ENCODE measurements at places on chromosomes 16 and 17.

DNA sequence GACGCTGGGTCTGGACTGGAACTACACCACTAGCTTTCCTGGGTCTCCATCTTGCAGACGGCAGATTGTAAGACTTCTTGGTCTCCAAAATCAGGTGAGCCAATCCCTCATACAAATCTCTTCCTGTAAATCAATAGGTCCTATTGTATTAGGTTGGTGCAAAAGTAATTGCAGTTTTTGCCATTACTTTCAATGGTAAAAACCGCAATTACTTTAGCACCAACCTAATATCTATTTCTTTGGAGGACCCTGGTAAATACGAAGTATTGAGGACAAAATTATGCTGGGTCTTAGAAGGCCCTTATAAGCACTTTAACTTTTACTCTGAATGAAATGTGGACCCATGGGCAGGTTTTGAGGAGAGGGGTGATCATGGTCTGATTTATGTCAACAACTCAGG, 330.6 kb upstream of the C16orf82 start:
- DNase-seq: no peak

DNA sequence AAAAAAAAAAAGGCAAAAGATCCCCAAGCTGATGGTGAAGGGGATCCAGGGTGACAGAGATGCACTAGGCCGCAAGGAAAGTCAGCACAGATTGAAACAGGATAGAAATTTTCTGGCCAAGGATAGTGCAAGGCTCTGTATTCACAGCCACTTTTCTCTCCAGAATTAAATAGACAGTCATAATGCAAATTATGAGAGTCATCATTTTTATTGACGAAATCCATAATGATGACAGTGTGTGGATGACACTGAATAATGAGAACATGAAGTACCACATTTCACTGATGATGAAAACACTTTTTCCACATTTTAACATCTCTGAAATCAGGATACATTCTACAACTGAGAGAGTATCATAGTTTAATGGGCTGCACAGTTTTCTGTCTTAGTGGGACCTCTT, 72.5 kb downstream of the CDYL2 start:
- DNase-seq: no peak

DNA sequence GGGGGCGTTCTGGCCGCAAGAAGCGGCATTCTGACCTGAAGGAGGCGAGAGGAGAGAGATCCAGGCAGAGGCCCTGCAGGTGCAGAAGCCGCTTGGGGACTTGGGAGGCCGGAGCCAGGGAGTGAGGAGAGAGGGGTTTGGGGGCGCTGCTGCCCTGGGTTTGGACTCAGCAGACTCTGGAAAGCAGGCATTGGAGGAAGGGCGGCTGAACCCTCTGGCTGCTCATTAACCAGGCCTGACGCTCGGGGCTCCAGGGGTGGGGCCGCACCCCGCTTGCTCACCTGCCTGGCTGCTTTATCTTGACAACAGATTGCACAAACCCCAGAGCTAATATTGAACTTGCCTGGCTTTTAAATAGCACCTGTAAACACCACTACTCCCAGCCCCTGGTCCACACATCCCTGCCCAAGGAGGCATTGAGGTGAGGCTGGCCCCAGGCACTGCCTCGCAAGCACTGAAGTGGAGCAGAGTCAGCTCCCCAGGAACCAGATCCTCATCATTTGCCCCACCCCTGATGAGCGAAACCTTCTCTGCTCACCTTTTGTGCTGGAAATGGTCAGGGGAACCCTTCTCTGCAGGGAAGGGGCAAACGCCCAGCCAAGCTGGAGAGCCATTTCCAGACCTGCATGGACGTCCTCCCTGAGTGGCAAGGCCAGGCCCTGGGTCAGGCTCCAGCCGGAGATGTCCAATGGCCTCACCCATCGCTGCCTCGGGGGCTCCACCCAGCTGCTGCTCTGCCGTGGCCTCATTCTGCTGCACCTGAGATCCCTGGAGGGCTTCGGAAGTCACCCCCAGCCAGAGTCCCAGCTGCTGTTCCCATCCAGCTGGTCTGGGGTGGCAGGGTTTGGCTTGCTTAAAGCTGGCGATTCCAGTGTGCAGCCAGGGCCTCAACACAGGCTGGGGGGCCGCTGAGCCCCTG, 190.2 kb upstream of the GSE1 start:
- DNase-seq: no peak

DNA sequence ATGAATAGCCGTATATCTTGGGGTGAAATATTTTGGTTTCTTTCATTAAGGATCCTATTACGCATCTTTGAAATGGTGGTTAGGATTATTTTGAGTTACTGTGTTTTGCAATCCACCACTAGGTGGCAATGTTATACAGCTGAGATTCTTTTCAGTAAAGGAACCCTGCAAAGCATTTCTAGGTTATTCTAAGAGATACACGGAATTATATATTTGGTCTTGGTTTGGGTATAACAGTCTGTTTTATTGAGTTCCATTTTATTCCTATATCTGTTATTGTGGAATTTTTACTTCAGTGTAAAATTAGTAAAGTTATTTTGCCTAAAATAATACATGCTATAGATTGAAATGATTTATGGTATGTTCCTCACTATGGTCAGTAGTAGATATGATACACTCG, 62.9 kb upstream of the CPHXL start:
- no peak for DNase-seq

GRCh38 chr16:17063201-17064139, 407.3 kb downstream of the XYLT1 start:
- no peak for DNase-seq

DNA sequence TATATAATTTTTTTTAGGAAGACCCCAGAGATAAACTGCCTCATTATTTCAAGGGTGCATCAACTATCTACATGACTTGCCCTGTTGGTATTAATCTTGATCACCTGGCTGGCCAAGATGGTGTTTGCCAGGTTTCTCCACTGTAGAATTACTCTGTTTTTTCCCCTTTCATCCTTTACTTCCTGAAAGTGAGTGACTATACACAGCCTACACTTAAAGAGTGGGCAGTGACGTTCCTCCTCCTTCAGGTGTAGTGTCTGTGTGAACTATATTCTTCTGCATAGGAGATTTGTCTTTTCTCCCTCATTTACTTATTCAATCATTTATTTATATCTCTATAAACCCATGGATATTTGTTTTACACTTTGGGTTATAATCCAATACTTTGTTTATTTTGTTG, 246.7 kb downstream of the IRF8 start:
- no peak for DNase-seq

GRCh38 chr16:49738832-49739231, 117.1 kb downstream of the ZNF423 start:
- no peak for DNase-seq

DNA sequence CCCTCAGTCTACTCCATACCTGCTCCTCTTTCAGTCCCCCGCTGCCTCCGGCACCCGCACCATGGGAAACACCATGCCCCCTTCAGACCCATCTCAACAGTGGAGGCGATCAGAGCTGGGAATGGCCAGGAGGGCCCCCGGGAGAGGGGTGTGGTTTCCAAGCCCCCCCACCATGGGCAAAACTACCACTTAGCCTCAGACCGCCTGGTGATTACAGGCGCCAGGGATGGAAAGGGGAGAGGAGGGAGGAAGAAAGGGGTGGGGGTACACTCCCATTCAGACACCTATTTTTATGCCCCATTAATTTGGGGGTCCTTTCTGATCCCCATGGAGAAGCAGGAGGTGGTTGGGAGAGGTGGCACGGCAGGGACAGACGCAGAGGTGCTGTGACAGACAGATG, at the start of gene C17orf114:
Gene C17orf114 (minus strand): TSS at position 101 of the 400 bp plus-strand sequence.
- no peak for DNase-seq

- DNase-seq: no peak
Measured at GRCh38 chr17:59611503-59611902, 8.2 kb upstream of the CLTC start.

DNA sequence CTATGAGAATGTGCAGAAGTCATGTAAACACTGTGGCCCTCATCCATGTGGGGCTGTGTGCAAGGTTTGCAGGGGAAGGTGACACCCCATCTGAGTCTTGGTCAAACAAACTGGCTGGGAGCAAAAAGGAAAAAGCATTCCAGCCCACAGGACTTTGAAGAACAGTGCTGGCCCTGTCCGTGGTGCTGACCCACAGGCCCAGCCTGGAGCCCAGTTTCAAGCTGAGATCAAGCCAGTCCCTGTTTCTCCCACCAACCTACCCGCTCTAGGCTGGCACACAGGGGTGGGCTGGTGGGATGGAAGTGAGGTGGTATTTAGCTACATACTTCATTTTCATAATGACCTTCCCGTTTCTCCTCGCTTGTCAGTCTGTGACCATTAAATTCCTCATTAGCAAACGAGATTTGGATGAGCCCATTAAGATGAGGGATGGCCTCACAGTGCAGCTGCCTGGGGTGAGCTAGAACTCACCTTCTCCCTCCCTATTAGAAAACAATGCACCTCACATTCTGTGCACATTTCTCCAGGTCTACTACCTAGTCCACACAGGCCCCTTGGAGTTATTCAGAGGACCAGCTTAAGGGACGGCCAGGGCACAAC, 12.6 kb upstream of the RPL38 start:
- no peak for DNase-seq

DNA sequence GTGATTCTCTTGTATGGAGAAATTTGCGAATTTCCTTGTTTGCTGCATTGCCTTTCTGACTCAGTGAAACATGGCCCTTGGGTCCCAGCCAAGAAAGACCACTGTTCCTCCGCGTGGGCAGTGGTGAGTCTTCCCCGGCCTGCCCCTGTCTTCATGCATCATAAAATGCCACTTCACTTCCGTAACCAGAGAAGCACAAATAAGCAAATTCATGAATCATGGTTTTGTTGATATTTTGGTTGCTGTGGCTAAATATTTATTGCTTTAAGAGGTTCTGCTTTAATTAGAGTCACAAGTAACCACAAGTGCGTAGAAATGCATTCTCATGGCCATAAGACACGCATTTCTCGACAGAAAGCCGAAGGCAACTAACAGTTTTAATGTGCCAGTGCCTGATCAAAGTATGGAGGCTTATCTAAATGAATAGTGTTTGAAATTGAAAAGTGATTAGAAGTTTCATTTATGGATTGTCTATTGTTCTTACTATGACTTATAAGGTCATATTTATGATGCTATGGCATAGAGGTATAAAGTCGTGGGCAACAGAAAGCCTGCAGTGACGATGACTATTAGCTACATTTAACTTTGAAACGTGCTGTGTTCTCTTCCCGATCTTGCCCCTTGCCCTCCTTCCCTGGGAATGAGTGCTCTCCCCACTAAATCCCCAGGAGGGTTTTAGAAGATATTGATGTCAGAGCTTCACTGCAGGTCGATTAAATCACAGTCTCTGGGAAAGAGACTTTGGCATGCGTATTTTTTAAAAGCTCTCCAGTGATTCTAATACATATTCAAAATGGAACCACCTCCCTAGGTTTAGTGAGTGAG, 76.0 kb downstream of the WIPI1 start:
- no peak for DNase-seq

GRCh38 chr17:49002331-49002730, 5.1 kb downstream of the IGF2BP1 start:
- no peak for DNase-seq

GRCh38 chr17:46968224-46968834, 10.7 kb downstream of the RPRML start:
- DNase-seq: no peak

DNA sequence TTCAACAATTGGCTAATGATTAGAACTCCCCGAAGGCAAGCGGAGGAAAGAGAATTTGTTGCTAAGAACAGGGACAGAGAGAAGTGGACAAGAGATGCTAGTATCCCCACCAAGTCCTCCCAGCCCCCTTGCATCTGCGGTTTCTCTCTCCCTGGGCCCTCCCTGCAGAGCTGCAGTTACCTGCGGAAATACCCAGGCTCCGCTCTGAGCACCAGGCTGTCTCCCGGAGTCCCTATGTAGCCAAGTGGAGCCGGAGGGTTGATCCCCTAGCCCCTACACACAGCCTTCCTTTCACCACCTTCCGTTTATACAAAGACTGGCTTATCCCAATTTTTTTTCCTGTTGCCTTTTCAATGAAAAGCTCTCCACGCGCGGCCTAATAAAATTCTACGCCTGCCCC, 834.4 kb downstream of the KCNJ2 start:
- DNase-seq: no peak

DNA sequence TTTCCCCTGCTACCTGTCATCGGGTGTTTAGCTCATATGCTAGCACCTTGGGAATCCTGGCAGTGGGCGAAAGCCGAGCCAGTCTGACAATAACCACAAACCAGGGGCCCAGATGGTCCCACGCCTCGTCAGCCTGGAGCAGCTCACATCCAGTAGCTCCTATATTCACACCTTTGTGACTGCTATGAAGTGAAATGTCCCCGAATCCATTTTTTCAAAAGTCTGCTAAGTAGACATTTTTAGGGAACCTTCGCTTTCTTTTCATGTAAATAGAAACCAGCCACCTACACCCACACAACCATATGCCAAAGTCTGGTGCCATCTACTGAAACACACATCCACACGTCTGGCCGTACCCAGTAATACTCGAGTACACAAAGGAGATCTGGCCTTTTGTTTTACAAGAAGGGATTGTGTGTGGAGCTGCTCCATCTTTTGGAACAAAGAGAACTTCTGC, 176.8 kb downstream of the SLC39A11 start:
- no peak for DNase-seq

DNA sequence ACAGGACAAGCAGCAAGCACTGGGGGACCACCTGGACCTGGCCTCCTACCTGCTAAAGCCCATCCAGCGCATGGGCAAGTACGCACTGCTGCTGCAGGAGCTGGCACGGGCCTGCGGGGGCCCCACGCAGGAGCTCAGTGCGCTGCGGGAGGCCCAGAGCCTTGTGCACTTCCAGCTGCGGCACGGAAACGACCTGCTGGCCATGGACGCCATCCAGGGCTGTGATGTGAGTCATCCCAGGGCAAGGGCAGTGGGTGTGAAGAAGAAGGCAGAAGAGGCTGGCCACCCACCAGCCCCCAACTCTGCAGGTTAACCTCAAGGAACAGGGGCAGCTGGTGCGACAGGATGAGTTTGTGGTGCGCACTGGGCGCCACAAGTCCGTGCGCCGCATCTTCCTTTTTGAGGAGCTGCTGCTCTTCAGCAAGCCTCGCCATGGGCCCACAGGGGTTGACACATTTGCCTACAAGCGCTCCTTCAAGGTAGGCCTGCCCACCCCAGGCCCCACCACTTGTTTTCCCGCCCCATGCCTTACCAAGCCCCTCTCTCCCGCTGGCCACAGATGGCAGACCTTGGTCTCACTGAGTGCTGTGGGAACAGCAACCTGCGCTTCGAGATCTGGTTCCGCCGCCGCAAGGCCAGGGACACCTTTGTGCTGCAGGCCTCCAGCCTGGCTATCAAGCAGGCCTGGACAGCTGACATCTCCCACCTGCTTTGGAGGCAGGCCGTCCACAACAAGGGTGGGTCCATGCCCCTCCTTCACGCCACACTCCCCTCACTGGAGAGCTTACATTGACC, 7.3 kb downstream of the PLEKHG4 start:
- DNase-seq: no peak

GRCh38 chr16:58634265-58634802, 4.7 kb upstream of the CNOT1 start:
- DNase-seq: no peak

DNA sequence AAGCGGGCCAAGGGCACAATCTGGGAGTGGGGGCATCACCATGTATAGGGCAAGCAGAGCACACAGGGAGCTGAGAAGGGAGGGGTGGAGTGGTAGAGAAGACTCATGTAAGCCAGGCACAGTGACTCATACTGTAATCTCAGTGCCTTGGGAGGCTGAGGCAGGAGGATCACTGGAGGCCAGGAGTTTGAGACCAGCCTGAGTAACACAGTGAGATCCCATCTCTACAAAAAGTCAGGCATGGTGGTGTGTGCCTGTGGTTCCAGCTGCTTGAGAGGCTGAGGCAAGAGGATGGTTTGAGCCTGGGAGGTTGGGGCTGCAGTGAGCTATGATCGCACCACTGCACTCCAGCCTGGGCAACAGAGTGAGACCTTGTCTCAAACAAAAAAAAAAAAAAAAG, 40.8 kb downstream of the ARHGAP27 start:
- DNase-seq: no peak

All from stimulated activated CD4-positive, alpha-beta T cell treated with anti-CD3 and anti-CD28 coated beads, Interleukin-12 subunit alpha, Interleukin-12 subunit beta, amount 100 ng/mL, for 4 hours (primary cell).